Temporal lobe (tissue), 4 donors: ENCODE measurements at places on chromosomes 7 and 10. TPM values are rescaled to one million over a fixed set of nuclear protein-coding genes. Genes with fewer than 3 reads are reported as not detected.

TLX1 gene
- total RNA-seq, result not detected

ZKSCAN1 gene
- total RNA-seq, result 60.0 TPM

TMEM270 gene
- not detected for total RNA-seq

DPY19L1 gene
- total RNA-seq, result 22.9 TPM

ITPRID1 gene
- total RNA-seq, result 1.5 TPM
